ENCODE measurements at places on chromosomes 2 and 18. TPM values are rescaled to one million over a fixed set of nuclear protein-coding genes. Genes with fewer than 3 reads are reported as not detected.

Gene LRRTM1
- total RNA-seq = not detected

Gene DYNC2LI1
- total RNA-seq = 4.7 TPM

DNA sequence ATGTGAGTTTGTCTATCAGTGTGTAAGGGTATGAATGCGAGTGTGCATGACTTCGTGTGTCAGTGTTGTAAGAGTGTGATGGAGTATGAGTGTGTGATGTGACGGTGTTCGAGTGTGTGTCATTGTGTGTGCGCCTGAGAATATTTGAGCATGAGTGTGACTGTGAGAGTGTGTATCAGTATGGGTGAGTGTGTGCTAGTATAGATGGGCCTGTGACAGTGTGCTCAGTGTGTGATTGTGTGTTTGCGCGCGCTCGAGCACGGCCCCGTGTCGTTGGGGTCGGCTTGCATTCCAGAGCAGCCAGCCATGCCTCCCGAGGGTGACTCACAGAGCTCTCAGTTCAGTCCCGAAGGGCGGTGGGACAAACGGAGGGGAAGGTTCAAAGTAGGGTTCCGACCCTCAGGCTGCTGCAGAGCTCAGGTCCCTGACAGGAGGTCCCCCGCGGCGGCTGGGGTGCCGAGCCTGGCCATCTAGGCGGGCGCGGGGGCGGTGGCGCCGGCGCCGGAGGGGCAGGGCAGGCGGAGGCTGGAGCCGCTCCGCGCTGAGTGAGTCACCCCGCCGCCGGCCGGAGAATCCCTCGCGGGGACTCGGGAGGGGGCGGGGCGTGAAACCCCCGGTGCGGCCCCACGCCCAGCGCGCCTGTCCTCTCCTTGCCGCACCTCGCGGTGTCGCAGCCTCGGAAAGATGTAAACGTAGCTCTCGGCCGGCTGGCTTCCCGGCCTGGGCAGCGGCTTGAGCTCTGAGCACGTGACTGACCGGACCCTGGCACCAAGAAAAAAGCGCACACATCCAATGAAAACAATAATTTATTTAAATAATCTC is 3.8 kb downstream of the DLX2 start:
- no peak for DNase-seq

DNA sequence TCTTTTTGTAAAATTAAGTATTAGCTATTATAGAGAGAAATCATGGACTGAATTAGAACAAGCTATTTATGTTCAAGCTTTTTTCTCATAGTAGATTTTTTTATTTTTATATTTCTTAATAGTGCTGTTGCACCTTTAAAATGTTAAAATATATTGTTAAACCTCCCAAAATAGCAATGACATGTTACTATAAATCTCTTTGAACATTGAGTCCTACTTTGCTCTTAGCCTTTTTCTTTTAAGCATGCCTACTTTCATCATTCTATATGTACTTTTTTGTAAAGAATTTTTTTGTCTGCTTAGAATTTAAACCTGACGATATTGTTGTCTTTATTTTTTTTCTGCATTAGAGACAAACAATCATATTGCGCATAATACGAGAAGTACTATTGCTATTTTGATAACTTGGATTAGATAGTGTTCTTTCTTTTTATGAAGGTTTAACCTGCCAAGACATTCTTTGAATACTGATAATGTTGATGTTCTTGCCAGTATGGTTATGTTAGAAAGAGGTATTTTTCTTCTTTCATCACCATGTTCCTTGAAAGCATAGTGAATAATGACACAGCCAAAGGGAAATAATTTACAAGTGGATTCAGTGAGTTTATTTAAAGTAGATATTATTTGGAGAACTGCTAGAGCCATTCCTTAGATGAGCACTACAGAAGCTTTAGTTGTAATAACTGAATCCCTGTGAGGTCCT is 40.6 kb downstream of the PMS1 start:
- no peak for DNase-seq

GRCh38 chr2:132949108-132949507 is 279.1 kb upstream of the LYPD1 start:
- DNase-seq = no peak

GRCh38 chr18:11288401-11288800 is 139.0 kb upstream of the PIEZO2 start:
- no peak for DNase-seq

DNA sequence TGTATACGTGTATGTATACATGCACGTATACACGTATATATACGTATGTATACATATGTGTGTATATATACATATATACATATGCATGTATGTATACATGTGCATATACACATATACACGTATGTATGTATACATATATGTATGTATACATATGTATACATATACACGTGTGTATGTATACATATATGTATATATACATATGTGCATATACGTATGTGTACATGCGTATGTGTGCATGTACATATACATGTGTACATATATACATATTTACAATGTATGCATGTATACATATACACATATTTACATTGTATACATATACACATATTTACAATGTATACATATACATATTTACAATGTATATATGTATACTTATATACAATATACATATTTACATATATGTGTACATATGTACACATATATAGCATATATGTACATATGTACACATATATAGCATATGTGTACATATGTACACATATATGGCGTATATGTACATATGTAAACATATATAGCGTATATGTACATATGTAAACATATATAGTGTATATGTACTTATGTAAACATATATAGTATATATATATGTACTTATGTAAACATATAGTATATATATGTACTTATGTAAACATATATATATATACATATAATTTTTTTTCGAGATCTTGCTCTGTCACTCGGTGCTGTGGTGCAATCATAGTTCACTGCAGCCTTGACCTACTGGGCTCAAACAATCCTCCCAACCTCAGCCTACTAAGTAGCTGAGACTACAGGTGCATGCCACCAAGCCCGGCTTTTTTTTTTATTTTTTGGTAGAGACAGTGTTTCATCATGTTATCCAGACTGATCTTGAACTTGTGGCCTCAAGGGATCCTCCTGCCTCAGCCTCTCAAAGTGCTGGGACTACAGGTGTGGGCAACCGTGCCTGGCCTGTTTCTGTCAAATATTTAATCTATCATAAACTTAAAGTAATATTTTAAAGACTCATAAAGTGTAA is 23.2 kb downstream of the COBLL1 start:
- DNase-seq = no peak
